Stimulated activated CD4-positive, alpha-beta T cell treated with anti-CD3 and anti-CD28 coated beads, Interleukin-2, amount 100 ng/mL, for 24 hours (primary cell): ENCODE measurements at places on chromosomes 12 and 14.

DNA sequence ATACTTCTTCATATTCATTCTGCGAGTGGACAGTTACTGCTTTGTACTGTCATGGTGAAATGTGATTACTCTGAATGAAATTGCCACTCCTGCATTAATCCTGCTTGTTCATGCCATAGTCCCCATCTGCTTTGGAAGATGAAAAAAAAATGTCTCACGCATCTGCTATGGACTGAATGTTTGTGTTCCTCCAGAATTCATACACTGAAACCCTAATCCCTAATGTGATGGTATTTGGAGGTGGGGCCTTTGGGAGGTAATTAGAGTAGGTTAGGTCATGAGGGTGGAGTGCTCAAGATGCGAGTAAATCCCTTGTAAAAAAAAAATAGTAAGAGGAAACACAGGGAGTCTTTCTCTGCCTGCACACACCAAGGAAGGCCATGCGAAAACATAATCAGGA, 427.2 kb downstream of the TMTC2 start:
- no peak for DNase-seq

DNA sequence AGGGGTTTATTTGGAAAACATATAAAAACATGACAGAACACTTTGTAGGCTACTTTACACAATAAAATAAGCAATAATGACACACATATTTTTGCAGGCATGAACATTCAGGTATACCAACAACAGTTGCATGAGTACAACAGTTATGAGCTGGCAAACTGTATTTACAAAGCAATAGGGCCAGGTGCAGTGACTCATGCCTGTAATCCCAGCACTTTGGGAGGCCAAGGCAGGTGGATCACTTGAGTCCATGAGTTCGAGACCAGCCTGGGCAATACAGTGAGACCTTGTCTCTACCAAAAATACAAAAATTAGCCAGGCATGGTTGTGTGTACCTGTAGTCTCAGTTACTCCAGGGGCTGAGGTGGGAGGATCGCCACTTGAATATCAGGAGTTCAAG, 101.1 kb downstream of the BMP4 start:
- no peak for DNase-seq

GRCh38 chr12:121238604-121239350, 28.8 kb downstream of the P2RX4 start:
- DNase-seq: no peak

DNA sequence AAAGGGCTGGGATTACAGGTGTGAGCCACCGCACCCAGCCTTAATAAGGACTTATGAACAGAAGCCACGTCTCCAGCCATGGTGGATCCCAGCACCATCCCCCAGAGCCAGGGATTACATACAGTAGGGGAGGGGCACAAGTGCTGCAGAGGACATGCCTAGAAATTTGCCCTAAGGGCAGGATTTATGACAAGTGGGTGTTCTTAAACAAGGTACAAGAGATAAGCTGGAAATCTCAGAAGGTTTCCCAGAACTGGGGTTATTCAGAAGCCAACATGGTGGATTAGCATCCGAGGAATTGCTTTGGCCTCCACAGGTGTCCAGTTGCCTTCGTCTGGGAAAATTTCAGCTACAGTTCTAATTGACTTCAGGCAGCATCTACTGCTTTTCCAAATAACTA, 114.4 kb upstream of the EGLN3 start:
- DNase-seq: no peak

DNA sequence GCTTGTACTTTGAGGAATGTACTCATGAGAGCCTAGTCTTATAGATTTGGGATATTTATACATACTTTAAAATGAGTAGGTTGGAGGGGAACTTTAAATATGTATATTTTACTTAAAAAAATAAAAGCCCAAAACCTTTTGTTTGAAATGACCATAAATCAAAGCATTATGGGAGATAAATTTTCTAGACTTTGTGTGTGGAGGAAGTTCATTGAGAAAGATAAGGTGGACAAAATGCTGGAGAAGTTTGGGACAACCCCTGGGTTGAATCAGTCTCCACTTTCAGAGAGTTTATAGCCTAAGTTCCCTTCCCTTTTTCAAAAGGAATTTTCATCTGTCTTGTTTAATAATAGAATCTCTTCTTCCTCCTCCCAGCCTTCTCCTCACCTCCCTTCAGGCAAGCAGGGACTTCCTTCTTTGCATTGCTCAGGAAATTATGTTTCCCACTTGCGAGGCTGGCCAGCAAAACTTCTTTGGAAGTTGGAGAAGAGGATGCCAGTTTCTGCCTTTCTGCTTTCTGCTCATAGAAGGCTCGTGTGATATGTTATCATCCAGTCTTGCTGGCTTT, 54.2 kb downstream of the CHST11 start:
- DNase-seq: no peak

DNA sequence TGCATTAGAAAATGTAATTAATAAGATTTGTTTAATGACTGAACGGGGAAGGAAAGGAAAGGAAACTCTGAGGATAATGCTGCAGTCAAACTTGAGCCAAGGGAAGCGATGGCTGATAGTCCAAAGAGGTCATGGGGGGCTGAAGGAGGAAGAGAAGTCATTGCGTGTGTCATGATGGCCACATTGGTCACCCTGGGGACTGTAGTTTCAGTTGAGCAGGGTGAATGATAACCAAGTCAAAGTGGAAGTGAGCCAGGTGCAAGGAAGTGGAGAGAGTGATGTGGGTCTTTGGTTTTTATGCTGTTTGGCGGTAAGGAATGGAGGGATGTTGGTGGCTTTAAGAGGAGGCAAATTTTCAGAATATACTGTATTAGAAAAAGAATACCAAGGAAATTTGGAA, 21.6 kb downstream of the C12orf75 start:
- DNase-seq: no peak

GRCh38 chr12:124551268-124552144, 15.9 kb downstream of the NCOR2 start:
- DNase-seq: no peak

DNA sequence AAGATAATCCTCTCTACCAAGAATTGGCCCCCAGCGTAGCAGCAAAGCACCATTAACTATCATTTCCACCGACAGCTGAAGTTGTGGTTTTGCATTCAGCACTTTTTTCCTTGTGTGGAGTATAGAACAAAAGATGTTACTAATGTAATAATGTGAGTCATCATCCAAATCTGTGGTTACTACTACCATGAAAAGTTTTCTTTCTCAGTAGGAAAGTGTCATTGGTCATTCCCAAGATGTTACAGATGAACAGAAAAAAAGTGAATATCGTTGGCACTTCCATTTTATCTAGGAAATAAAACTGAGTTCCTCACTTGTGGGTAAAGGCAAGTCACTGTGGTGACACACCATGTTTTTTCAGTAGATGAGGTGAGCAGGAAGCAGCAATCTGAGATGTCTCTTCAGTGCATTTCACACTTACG, 30.3 kb upstream of the IFNG start:
- peak; percentile 46 for DNase-seq

DNA sequence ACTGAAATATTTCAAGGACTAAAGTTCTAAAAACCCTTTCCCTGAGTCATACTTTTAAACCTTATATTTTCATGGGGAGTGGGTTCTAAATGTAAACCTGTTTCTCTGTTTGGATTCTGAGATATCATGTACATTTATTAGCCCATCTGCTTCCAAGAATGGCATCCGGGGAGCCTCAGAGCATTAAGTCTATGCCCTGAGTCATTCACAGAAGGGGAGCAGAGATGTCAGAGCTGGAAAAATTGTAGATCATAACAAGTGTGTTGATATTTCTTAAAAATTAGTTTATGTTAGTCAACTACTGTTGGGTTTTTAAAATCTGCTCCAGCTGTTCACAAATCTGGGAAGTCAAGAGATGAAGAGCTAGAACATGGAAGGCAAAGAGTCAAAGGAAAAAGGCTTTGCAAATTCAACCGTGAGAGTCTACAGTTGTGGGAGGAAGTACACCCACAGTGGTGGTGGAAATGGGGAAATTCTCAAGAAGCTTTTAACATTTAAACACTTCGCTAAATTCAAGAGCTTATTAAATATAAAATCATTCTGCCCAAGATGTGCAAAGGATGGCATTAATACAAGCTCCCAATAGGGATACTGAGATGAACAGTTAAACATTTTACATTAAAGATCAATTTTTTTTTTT, 70.5 kb upstream of the FLRT2 start:
- no peak for DNase-seq

DNA sequence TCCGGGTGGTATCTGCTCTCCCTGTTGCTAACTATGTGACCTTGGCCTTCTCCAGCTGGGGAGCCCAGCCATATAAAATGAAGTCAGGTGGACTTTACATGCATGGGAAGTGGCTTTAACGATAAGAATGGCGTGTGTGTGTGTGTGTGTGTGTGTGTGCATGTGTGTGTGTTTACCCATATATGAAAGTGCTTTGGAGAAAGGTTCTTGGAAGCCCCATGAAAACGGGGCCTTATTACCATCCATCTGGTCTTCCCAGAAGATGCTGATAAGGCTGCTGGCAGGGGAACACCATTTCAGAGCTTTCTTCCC, 94.8 kb downstream of the LRRC74A start:
- no peak for DNase-seq

GRCh38 chr12:63151623-63152320, 771 bp upstream of the AVPR1A start:
- DNase-seq: no peak

- no peak for DNase-seq
Observed at GRCh38 chr12:27504507-27504906, 19.5 kb upstream of the PPFIBP1 start.

DNA sequence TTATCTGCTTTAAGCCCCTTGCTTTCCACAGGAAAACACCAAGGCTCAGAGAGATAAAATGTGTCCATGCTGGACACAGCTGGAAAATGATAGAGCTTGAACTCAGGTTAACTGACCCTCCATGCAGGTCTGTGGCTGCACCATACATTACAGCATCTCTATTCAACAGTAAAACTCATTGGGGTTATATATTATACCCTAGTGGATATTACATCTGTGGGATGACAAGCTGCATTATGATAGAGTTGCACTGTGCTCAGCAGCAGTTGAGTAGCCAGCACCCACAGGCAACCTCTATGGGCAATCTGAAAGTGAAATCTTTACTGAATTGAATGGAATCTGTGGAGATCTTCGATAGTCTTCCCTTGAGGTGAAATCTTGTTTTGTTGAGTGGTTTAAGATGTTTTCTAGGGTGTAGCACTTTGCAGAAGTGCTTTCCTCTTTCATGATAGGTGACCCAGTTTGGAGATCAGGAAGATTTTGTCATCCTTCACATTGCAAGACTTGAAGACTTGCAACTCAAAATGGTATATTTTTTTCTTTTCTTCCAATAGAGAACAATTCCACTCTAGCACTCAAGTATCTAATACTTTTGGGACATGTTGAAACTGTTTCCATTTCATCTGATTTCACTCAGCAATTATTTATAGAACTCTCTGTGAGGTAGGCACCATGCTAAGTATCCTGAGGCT, 389.2 kb downstream of the RAD51B start:
- DNase-seq: no peak

- DNase-seq: peak; percentile 66
Observed at GRCh38 chr14:100072783-100073346, 7.6 kb downstream of the EVL start.

DNA sequence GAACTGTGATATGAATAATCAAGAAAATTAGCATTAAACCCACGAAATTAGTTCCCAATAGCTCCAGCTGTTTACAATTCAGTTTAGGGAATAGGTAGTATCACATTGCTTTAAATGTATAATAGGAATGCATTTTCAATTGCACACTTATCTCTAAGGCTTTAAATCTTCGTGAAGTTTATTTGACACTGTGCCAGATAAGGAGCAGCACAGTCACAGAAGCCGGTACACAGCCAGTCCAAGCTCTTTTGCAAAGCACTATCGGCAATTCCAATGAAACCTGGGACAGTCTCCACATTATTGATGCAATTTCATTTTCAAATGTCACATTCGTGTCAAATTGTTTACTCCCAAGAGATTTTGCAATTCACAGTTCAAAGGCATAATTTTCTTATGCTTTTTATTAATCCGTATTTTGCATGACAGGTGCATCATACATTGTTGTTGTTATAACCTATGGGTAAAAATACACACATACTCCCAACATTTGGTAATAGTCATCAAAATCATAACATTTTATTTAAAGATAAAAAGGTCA, 602.8 kb downstream of the RPS29 start:
- no peak for DNase-seq

- no peak for DNase-seq
Observed at GRCh38 chr14:105899071-105899641, 372.8 kb downstream of the TMEM121 start.

- no peak for DNase-seq
Observed at GRCh38 chr12:76462668-76463224, 96.8 kb downstream of the OSBPL8 start.

DNA sequence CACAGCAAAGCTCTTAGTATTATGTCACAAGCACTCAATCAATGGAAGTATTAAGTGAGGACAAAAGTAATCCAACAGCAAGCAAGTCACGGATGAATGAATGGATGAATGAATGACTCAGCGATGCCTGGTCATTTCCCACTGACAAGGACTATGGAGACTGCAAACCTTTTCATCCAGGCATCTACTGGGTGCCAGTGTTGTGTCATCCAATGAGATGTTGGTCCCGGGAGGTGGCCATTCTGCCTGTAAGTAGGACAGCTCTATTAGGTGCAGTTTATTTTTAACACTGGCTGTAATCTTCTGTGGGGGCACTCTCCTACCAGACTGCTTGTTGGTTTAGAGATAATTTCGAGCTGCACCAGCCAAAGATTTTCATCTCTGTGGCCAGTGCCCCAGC, 39.4 kb downstream of the STAB2 start:
- DNase-seq: peak; percentile 4

DNA sequence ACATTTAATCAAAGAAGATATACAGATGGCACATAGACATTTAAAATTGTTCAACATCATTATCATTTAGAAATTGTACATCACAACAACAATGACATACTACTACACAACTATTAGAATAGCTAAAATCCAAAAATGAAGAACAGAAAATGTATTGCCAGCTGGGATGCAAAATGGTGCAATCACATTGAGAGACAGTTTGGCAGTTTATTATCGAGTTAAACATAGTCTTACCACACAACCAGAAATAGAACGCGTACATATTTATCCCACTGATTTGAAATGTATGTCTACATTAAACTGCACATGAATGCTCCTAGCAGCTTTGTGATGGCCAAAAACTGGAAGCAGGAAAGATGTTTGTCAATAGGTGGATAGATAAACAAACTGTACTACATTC, 791.5 kb upstream of the MGAT4C start:
- no peak for DNase-seq

GRCh38 chr12:58424735-58425392, 483.5 kb downstream of the ATP23 start:
- no peak for DNase-seq
